Effector CD8-positive, alpha-beta T cell (primary cell): ENCODE measurements at places on chromosomes 3 and 15.

DNA sequence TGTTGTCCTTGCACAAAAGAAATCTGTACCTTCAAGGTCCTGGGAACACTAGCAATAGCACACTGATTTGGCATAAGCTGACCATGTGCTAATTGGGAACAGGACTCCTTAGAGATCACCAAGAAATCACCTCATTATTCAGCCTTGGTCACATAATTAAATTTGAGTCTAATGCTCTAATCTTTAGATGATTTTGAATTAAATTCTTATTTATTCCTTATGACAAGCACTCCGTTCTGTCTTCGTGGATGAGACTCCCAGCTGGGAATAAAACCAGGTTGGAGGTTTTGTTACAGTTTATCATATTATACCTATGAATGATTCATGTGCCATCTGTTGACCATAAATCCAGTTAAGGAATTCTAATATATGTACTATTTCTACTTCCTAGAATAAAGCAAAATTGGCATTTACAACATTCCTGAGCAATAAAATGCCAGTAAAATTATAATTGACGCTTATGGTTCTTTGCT lies 162.2 kb downstream of the MYRIP start:
- DNase-seq = no peak

GRCh38 chr15:29089731-29090616 lies 179.6 kb downstream of the NSMCE3 start:
- DNase-seq = no peak

- no peak for DNase-seq
Observed at GRCh38 chr3:16568115-16568514, 37.1 kb downstream of the DAZL start.

DNA sequence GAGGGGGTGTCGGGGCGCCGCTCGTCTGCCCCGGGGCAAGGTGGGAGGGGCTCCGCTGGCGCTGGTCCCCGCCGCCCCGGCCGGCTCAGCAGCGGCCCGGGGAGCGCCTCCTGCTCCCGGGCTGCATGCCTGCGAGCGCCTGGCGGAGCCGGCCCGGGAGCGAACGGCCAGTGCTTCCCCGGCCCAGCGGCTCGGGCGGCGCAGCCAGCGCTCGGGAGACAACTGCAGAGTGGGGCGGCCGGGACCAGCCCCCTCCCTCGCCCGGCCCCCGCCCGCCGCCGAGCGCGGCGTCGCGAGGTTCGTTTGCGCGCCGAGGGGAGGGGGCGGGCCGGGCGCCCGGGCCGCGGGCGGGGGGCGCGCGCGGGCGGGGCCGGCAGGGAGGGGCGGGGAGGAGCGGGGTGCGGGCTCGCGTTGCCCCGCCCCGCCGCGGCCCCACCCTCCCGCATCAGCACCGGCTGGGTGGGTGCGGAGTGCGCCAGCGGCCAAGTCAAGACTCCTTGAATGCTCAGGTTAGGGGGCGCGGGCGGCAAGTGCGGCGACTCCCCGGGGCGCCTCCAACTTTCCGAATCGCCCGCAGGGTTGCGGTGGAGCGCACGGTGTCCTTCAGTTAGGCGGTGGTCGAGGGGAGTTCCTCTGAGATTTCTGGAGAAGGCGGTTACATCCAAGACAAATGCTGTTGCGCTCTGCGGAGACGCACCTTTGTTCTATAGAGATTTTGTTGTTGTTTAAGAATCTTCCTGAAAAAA lies at the start of gene RGMA:
Gene RGMA (minus strand): TSS at position 231 of the 746 bp plus-strand sequence. CDS start 279 bp downstream, outside the sequence.
- DNase-seq = no peak

DNA sequence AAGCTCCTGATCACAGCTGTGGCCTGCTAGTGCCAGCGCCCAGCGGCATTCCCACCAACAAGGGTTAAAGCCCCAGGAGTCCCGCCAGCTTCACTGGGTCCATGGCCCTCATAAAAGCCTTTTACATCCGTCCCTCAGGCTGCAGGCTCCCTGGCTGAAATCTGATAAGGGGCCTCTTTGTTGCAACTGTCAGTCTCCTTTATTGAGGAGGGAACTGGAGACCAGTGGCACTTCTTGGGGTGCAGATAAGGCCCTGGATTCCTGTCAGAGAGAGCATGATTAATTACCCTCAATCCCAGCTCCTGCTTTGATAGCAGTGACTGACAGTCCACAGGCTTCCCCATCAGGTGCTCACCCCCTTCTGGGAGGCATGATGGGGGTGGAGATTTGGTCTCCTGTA lies 30.9 kb upstream of the CLK3 start:
- no peak for DNase-seq

- no peak for DNase-seq
Observed at GRCh38 chr15:87365186-87365585, 891.4 kb downstream of the NTRK3 start.

GRCh38 chr3:112572701-112573100 lies 10.9 kb downstream of the SLC35A5 start:
- DNase-seq = no peak

GRCh38 chr15:85005746-85006145 lies 24.1 kb downstream of the PDE8A start:
- no peak for DNase-seq

GRCh38 chr3:78614486-78614885 lies 1153.3 kb downstream of the ROBO1 start:
- DNase-seq = no peak

- DNase-seq = no peak
Observed at GRCh38 chr3:134081211-134081610, 51.5 kb upstream of the SLCO2A1 start.

DNA sequence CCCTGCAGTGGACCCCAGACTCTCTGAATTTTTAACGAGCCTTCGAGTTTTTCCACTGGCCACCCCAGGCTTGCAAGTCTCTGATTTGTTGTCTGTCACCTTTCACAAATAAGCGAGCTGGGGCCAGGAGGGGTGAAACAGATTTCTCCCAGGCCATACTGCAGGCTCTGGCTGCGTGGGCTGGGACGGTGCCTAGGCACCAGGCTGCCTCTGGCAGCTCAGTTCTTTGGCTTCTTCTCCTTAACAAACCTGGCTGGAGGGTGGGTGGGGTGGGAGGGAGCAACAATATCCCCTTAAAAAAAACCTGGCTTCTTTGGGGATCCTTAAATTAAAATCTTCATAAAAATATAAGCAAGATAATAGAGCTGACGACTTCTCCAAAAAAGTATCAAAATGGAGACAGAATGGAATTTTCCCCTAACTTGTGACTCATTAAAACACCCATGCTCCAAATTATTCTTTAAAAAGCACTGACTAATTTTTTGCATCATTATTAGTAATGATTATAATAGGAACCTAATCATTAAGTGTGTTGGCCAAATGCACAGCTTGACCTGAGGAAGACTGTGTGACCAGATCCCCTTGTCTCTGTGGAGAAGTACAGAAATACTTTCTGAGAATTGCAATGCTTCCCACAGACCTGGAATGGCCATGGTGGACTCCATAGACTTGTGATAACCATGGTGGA lies 84.1 kb downstream of the SNRK start:
- DNase-seq = no peak

DNA sequence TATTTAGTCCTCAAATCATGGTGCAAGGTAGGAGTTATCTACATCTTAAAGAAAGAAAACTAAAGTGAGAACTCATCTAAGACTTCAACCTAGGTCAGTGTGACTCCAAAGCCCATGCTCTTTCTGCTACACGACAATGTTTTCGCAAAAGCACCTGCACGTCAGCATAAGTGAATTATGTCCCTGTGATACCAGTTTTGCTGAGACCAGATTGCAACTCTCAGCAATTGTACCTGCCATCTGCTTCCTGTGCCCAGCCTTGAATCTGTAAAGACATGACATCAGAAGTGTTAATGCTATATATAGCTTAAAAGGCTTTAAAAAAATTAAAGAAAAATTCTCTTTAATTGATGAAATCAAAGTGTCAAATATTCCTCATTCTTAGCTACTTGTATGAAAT lies 43.4 kb downstream of the RETNLB start:
- no peak for DNase-seq
